ENCODE measurements at places on chromosomes 6 and 20.

DNA sequence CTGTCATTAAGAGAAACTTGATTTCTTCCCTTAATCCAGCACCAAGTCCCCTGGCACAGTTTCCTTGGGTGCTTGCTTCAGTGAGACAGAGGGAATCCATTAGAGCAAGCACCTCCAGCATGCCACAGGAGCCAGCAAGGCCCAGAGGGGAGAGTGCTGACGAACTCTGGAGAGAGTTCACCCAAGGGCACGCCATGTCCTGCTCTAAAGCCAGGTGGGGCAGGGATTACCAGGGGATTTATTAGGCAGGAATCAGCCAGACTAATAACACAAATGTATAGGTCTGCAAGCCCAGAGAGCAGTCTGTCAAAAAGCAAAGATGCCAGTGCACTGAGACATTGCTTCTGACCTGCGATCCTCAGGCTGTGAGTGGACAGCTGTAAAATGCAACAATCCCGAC lies 155.4 kb upstream of the SYNDIG1 start:
- DNase-seq: no peak

DNA sequence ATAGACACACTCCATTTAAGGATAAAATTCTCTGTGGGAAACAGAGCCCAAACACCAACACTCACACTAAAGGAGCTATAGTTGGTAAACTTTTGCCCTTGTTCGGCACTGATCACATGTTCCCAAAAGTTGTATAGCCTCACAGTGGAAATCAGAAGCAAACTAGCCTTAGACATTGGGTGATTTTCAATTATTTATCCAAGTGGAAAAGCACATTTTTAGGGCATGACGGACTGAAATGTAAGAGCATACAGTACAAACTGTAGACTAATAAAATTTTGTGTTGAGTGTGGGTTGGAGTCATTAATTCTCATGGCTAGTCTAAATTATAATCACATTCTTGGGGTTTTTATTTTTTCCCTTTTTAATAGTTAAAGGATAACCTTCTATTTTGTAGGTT lies 202.4 kb downstream of the MOXD1 start:
- DNase-seq: no peak

DNA sequence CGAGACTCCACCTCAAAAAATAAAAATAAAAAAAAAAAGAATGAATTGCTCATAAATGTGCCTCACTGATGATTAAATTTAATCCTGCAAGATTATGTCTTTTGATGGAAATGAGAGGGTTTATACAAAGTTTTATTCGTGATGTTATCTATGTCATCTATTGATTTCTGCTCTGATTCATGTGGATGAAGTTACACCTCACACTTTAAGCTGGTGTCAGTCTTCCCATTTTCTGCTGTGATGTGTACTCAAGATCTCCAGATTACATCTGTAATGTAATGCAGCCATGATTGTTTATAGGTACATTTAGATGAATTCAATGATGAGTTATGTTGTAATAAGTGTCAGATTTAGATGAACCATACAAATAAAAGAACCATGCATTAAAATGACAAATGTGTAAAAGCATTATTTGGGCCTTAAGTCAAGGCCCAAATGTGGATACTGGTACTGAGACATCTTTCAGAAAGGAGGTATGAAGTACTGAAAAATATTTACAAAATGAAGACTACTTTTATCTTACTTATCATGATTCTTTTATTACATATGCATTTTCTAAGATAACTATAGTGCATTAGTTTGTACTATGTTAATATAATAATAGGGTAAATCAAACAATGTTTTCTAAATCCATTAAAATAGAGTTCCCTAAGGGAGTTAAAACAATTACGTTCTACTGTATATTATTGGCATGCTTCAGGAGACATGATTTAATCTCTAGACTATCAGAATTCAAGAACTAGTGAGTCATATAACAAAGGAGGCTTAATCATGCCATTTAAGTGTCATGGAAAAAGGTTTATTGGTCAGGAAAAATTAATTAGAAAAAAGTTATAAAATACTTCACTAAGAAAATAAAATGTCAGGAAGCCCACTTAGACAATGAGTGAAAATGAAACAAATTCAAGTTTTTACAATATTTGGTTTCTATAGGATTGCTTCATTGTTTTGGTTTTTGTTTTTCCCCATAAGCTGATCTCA lies 34.5 kb downstream of the HCRTR2 start:
- no peak for DNase-seq

DNA sequence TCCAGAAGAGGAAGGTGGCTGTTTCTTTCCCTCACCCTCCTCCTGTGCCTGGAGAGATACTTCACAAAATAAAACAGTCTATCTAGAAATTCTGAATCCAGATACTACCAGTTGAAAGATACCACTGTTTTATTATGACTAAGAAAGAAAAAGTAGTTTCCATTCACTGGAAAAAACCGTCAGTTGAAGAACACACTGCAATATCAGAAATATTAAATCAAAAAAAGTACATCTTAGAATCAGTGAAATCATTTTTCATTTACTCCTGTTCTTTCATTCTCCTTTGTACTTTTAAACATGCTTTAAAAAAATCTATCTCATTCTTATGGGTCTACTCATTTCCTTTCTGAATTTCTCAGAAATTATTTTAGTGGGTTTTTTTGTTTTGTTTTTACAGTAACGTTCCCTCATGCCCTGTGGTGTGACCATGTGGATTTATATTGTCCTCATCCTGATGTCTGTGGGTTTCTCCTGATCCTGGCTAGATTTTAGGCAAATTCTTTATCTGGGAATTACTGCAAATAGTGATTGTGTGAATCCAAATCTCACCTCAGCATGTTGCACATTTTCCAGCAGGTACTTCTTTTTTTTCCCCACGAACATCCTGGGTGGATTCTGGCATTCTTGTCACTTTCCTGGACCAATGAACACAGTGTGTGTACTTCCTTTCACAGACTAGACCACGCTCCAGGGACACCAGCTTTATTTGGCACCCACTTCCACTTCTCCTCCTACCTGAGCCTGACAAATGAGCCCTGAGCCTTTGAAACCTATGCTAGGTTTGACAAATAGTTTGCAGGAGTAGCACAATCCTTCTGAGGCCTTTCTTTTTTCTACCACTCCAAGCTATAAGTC lies 114.0 kb upstream of the LAMP5 start:
- DNase-seq: no peak

DNA sequence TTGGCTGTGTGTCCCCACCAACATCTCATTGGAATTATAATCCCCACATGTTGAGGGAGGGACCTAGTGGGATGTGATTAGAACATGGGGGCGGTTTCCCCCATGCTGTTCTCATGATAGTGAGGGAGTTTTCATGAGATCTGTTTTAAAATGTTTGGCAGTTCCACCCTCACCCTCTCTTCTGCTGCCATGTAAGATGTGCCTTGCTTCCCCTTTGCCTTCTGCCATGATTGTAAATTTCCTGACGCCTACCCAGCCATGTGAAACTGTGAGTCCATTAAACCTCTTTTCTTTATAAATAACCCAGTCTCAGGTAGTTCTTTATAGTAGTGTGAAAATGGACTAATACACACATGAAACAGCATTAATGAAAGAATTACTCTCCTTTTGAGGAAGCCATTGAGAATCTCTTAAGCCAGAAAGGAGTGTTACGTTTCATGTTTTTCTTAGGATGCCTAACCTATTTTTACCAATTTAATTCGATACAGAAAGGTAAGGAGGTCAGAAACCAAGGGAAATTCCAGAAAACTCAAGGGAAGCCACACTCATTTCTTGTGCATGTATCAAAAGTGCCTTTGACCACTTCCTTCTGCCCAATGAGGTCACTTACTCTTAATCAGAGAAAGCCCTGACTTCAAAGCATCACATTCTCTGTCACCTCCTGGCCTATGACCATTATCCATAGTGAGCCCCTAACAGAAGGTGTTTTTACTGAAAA lies 24.7 kb upstream of the HINT3 start:
- DNase-seq: no peak

- DNase-seq: no peak
Measured at GRCh38 chr6:158655569-158656450, 6.0 kb downstream of the SYTL3 start.

- no peak for DNase-seq
Measured at GRCh38 chr20:11111191-11111590, 437.4 kb upstream of the JAG1 start.

- DNase-seq: no peak
Measured at GRCh38 chr20:32980131-32980941, 23.9 kb downstream of the SUN5 start.

DNA sequence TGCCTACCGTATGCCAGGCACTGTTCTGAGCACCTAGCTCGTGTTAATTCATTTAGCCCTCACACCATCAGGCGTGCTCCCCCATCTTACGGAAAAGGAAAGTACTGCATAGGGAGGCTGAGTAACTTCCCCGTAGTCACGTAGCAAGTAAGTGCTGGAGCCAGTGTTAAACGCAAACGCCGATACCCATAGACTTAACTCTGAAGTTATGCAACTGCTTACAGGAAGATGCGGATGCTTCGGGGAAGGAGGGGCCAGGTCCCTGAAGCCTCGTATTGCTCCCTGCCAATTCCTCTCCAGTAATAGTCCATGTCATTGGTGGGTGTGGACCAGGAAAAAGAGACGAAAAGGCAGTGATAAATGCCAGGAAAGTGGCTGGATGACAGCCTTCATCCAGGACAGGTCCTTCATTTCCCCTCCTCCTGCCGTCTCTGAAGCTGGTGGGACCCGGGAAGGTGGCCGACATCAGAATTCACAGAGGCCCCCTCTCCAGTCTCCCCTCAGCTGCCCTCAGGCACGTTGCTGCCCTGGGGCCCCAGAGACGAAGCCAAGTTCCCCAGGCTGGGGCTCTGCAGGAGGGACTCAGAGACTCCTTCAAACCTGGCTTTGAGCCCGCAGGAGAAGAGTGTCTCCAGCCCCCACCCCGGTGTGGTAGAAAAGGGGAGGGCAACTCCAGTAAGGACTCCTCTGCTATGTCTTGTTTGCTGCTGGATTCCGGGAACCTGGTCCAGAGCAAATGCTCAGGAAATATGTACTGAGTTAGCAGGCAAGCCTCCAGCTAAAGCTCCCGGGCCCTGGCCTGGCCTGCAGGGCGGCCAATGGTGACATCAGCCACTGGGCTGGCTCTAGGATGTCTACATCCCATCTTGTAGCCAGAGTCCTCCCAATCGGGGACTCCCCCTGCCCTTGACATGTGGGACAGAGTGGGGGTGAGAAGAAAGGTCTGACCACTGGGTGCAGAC lies 37.8 kb downstream of the RAB44 start:
- DNase-seq: no peak

DNA sequence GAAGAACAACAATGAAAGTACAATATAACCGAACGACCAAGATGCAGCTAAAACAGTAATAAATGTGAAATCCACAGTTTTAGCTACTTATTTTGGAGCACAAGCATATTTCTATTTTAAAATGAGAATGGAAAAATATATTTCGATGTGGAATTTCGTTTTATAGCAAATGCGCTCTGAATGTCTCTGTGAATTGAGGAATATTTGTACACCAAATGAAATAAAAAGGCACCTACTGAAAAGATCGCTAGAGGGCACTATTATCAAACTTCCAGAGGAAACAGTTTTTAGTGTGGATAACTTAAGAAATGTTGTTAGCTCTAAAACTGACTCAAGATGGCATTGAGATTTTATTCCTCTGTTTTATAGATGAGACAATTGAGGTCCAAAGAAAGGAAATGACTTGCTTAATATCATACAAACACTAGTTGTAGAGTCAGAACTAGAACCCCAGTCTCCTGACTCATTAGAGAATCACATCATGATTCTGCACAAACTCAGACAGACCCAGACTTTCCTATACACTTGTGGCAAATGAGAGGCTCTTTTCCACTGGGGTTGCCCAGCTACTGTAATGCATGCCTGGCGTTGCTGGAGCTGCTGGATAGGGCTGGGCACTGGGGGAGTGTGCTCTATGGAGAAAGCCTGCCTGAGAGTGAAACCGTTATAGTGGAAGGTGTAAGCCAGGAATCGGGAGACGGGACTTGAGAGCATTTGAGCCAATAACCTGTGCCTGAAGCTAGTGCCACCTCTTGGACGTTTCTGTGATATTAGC lies 51.9 kb downstream of the GCLC start:
- no peak for DNase-seq

DNA sequence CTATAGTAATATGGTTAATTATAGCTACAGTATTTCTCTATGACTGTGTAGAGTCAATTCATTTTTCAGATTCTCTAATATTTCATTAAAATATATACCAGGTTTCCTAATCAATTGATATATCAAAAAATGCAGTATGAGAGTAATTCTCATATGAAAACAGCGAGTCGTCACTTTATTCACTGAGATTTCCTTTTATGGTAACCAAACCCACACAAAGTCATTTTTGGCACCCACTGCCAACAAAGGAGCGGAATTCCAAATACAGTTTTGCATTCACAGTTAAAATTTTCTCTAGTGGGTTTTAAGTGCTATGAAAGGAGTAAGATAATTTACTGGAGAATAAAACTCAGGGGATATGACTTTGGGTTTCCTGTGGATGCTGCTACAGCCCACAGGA lies 163.8 kb downstream of the HIVEP2 start:
- DNase-seq: no peak

DNA sequence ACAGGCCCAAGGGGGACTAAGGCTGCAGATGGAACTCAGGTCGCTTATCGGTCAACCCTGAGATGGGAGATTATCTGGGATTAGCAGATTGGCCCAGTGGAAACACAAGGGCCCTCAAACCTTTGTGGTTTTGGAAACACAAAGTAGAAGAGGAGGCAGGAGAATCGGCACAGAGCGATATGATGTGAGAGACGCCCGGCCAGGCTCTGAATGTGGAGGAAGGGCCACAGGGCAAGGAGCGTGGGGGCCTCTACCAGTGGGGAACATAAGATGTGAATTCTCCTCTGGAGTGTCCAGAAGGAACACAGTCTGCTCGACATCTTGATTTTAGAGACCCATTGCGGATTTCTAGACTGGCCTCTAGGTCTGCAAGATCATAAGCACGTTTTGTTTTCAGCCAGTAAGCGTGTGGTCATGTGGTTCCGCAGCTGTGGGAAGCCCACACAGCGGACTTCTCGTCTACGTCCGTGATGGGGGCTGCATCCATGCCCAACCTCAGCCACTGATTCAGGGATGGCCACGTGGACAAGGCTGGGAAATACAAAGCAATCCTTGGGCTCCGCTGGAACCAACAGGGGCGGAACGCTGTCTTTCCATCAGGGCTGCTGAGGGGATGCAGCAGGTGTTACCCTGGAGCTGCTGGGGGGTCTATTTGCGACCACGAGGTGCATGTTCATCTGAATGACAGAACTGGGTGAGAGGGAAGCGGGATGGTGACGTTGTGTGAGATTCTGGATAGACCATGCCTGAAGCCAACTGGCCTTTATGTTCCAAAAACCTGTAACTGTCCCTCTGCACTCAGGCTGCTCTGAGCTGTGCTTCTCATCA lies 127.6 kb upstream of the PMEPA1 start:
- no peak for DNase-seq

- no peak for DNase-seq
Measured at GRCh38 chr6:85114581-85114935, 335.3 kb upstream of the NT5E start.

GRCh38 chr6:110221738-110222137 lies 41.5 kb downstream of the CDC40 start:
- DNase-seq: no peak

DNA sequence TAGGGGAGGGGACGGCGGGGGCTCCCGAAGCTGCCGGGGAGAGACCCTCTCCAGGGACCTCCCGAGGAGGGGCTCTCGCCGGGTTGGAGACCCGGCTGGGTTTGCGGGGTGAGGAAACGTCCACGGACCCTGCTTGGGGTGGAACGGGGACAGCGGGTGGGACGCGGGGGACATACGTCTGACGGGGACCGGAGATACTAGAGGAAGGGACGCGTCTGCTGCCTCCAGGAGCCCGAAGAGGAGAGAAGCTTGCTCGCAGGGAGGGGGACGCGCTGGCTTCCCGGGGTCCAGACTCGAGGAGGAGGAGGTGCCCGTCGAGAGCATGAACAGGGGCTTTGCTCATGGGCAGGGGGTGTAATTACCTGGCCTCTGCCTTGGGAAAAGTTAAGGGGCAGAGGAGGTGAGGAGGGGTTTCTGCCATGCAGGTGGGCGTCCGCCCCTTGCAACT lies 593 bp downstream of the DNMT3B start:
- DNase-seq: no peak
